Activated CD4-positive, alpha-beta T cell treated with anti-CD3 and anti-CD28 coated beads, Interleukin-2, amount 10 ng/mL, durations not matched to agents 24 days and 14 days (primary cell): ENCODE measurements at places on chromosomes 2 and 18.

DNA sequence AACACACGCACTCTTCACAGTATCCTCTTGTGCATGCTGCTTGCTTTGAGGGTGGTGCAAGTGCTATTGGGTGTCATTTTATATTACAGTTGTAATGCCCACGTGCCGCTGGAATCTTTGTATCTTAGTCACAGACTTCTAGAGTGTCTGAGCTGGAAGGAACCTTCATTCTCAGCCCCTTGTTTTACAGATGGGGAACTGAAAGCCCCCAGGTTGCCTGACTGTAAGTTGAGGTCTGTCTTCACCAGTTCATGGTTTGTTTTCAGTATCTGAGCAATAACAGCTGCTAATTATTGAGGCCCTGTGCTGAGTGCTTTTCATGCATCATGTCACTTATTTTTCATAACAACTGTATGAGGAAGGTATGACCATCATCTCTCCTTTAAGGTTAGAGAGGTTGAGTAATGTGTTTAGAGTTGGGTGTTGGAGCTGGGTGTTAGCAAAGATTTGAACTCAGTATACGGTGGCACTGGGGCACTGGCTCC, 77.0 kb downstream of the PRKCE start:
- DNase-seq = no peak

DNA sequence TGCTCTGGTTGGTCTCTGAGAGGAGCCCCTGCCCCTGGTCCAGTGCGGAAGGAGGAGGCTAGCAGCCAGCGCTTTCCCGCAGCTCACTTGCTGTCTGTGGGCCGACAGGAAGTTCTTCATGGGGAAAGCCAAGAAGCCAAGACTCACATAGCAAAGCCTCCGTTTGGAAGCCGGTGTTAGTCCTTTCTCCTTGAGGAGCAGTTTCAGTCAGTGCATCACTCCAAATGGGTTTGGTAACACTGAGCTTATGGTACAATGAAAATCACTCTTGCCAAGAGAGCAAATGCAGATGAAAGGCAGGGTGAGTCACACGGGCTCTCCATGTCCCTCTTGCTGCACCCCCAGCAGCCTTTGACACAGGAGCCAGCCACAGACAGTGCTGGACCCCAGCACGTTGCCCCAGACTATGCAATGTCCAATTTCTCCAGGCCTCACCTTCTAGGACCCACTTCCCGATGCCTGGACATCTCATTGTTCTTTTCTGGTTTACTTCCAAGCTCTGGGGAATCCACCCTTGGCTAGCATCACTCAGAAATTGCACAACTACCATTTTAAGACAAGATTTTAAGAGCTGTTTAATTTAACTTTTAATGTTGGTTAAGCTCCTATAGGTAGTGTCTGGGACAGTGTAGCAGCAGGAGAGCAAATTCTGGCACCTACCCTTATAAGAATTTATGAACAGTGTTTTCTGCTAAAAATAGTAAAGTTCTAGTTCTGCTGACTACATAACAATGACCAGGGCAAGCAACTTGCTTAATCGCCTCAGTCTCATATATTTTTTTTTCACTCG, 174.9 kb downstream of the ASB1 start:
- no peak for DNase-seq

DNA sequence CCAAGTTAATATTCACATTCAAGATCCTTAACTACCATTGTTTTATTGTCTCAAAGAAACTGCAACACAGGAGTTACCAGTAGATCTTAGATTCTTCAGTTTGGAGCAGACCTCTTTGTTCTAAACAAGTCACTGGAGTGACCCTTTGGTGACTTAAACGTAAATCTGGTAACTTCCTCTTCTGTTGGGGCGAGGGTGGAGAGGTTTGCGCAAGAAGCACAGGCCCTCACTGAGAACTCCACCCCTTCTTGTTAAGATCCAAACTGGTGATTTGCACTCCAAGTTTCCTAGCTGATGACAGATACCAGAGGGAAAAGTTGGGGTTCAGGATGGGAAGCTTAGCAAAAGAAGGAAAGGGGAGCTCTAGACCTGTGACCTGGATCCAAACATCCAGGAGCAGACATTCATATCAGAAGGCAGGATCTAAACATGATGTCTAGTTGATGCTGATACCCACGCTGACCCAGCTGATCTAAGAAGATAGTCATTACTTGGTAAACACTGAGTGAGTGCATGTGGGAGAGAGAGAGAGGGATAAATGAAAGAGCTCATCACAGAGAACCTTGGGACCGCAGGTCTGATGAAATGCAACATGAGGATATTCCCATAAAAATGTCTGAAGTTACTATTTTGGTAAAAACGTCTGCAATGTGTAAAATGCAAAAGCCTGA, 256.0 kb downstream of the CDH20 start:
- DNase-seq = no peak

GRCh38 chr18:13110559-13110958, 108.0 kb upstream of the LDLRAD4 start:
- DNase-seq = no peak

GRCh38 chr2:58606799-58607198, 365.7 kb upstream of the FANCL start:
- no peak for DNase-seq

- DNase-seq = no peak
These were observed 621.3 kb downstream of the XIRP2 start for GRCh38 chr2:167509586-167509985.

DNA sequence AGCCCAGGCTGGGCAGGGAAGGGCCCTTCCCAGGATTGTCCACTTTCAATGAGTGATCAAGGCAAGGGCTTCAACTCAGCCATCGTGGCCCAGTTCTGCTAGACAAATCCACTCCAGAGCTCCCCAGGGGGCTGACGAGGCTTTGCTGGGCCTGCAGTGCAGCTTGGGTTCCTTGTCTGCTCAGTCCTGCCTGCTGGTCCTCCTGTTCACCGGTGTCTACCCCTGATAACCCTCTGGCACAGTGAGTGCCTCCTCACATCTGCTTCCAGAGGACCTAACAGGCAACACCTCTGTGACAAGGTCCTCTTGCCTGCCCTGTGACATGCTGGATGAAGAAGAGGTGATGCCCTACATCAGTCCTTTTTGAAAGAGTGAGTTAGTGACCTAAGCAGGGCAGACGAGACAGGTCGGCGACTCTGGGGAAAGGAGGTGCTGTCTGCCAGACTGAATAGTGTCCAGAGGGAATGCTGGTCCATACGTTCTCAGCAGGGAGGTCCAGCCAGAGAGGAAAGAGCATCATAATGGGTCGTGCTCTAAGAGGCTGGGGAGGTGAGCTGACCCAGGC, 20.9 kb upstream of the KCNF1 start:
- no peak for DNase-seq

DNA sequence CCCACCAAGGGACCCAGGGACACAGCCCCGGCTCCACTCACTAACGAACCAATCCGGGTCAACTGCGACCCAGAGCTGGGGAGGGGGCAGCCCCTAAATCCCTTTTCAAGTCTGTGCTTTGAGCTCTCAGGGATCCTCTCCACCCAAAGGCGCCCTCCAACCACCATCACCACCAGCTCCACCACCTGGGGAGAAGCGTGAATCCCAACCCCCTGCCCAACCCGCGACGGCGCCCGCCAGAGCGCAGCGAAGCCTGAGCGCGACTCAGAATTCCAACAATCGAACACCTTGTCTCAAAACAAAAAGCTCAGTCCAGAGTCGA, 497 bp downstream of the DSC3 start:
- DNase-seq = no peak

- DNase-seq = peak; percentile 60
These were observed 16.3 kb upstream of the GTF2A1L start for GRCh38 chr2:48601349-48601748.

- no peak for DNase-seq
These were observed 14.7 kb upstream of the CIDEA start for GRCh38 chr18:12239431-12239830.

DNA sequence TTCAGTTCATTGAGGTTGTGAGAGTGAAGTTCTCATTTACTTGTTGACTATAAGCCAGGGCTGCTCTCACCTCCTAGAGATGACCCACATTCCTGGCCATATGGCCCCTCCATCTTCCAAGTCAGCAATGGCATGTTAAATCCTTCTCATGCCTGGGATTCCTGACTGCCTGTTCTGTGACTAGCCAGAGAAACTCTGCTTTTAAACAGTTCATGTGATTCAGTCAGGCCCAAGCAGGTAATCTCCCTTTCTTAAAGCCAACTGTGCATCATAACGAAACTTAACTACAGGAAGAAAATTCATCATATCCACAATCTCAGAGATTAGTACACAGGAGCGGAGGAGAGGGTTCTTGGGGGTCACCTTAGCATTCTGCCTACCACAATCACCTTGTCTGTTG, 11.5 kb downstream of the DPP4 start:
- DNase-seq = peak; percentile 64

DNA sequence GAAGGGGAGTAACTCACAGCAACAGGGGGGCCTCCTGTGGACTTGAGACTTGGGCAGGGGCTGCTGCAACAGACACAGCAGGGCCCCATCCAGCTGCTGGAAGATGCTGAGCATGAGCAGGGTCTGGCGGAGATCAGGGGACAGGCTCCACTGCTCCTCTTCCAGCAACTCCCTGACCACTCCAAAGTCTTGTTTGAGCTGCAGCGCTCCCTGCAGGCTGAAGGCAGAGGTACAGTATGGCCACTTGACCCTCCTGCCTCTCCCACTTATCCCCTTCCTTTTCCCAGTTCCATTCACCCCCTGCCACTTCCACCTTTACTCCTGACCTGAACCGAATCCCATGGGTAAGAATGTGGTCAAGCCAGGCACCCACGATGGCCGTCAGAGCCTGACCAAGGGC, 2.4 kb upstream of the MRPL53 start:
- DNase-seq = no peak

- no peak for DNase-seq
These were observed 92.8 kb upstream of the CDH2 start for GRCh38 chr18:28269750-28270149.

DNA sequence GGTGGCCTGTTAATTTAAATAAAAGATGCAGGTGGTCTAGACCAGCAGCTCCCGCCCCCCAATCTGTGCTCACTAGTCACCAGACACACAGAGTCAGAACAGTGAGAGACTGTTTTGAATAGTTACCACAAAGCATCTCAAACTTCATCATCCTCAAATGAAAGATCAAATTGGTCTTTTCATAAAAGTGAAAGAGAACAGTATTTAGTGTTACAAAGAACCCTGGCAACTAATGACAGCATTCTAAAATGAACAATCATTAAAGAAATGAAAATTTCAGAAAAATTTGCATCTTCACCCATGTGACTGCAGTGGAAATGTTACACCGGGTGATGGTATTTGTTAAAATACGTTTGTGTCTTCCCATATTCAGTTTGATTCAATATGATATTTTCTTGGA, 65.5 kb upstream of the PMAIP1 start:
- DNase-seq = no peak

DNA sequence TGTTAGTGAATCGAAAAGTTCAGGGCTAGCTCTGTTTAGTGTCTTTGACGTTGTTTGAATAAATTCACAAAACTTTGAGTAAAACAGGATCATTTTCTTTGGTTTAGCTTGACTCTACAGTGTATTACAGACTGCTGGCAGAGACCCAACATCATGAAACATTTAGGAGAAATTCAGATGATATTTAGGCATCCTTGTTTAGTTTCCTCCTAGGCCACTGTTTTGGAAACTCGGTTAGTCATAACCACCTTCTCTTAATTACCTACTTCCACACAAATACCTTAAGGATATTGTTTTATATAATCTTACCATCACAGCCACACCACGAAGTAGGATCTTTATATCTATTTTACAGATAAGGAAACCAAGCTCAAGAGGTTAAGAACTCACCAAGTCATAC, 7.8 kb downstream of the LIMS1 start:
- no peak for DNase-seq

DNA sequence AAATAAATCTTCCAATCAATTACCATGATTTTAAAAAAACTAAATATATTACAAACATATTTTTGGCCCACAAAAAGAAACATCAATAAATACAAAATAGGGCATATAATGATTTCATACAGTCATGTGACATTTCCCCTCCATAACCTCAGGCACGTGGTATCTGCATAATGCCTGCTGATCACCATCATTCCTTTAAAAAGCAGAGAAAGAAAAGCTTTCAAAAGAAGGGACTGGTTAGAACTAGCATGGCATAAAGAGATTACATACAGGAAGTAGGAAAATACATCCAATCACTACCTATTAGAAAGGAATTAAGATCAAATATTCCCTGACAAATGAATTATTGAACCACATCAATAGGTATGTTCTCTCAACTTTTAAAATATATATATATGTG, 83.5 kb downstream of the INO80D start:
- no peak for DNase-seq

DNA sequence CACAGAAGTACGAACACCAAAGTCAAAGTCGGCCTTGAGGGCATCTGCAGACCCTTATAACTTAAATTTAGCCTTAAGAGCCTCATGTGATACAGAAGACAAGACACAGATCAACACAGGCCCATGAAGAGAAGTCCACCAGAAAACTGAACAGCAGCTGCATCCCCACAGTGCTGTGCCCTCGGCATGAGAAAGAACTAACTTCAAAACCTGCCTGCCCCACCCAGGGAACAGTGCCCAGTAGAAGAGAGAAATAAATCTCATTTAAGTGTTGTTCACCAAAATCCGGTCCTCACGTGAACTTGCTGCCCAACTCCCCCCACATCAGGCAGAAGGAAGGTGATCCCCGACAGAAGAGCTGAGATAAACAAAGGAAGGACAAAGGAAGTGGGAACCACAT, 73.7 kb downstream of the PXDN start:
- no peak for DNase-seq

GRCh38 chr2:72543497-72544216, 282.2 kb downstream of the EXOC6B start:
- no peak for DNase-seq
